ENCODE measurements at places on chromosomes 6 and 20. TPM values are rescaled to one million over a fixed set of nuclear protein-coding genes. Genes with fewer than 3 reads are reported as not detected.

Gene CAGE1
- total RNA-seq = not detected

Gene SLC2A10
- total RNA-seq = 49.0 TPM

Gene VIP
- total RNA-seq = not detected

Gene ADGRB3
- total RNA-seq = 10.1 TPM

- DNase-seq = no peak
- no peak within 1 kb of the TSS for H3K27ac ChIP-seq
- no peaks in the 10 kb centered on the region for H3K4me1 ChIP-seq
- H3K4me3 ChIP-seq = no peak within 1 kb of the TSS
- H3K36me3 ChIP-seq = no peaks in the 10 kb centered on the region
Measured at GRCh38 chr20:13990465-13990864, at the start of gene SEL1L2. Gene SEL1L2, minus strand, starts transcription at chr20:13990614. Its CDS starts 80 bp downstream, at chr20:13990534.

- no peaks in the 10 kb centered on the region for H3K27me3 ChIP-seq
- no peak overlapping the region for H3K27ac ChIP-seq
- H3K36me3 ChIP-seq = peaks cover 7% of the 10 kb centered on the region
- DNase-seq = no peak
- H3K4me3 ChIP-seq = no peak overlapping the region
Measured at GRCh38 chr20:32333988-32334885, 23.9 kb upstream of the ASXL1 start.

GRCh38 chr6:155389130-155389529 is 66.5 kb downstream of the NOX3 start:
- no peaks in the 10 kb centered on the region for H3K27me3 ChIP-seq
- H3K36me3 ChIP-seq = no peaks in the 10 kb centered on the region
- H3K4me1 ChIP-seq = no peaks in the 10 kb centered on the region
- no peak overlapping the region for H3K27ac ChIP-seq

DNA sequence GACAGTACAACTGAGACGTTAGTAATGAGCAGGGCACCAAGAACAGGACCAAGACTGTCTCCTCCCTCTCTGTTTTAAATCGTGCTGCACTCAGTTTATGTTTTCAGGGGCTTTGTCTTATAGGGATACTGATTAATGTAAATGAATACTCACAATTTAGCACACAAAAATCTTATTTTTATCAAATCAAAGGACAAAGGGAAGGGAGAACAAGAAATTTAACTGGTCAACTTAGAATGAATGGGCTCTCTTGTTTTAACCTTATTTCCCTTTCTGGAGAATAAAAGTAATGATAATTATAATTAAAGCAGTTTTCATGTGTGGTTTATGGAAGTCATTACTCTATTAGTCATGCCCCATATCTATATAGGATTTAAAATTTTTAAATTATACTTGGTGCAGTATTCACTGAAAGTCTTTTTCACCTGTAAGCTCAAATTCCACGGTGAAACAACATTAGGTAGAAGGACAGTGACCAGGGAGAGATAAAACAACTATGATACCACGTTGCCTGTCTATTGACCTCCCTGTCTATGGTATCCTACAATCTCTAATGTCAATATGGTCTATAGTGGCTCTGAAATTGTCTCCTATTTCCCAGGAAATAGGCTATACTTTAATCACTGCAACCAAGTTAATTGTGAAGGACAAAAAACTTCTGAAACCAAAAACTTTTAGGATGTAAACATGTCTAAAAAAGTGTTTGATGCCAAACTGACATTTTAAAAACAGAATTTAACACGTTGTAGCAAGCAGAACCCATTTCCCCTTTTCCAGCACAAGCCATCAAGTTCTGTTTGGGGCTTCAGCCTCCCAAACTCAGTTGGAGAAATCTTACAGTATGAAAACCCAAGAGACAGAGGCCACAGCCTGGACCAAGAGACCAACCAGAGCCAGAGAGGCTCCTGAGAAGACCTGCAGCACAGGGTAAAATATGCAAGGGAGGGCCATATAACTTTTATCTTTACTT is 15.0 kb downstream of the ELOVL5 start:
- no peak for DNase-seq
- H3K36me3 ChIP-seq = no peaks in the 10 kb centered on the region
- H3K27me3 ChIP-seq = no peaks in the 10 kb centered on the region
- H3K4me3 ChIP-seq = no peak overlapping the region

DNA sequence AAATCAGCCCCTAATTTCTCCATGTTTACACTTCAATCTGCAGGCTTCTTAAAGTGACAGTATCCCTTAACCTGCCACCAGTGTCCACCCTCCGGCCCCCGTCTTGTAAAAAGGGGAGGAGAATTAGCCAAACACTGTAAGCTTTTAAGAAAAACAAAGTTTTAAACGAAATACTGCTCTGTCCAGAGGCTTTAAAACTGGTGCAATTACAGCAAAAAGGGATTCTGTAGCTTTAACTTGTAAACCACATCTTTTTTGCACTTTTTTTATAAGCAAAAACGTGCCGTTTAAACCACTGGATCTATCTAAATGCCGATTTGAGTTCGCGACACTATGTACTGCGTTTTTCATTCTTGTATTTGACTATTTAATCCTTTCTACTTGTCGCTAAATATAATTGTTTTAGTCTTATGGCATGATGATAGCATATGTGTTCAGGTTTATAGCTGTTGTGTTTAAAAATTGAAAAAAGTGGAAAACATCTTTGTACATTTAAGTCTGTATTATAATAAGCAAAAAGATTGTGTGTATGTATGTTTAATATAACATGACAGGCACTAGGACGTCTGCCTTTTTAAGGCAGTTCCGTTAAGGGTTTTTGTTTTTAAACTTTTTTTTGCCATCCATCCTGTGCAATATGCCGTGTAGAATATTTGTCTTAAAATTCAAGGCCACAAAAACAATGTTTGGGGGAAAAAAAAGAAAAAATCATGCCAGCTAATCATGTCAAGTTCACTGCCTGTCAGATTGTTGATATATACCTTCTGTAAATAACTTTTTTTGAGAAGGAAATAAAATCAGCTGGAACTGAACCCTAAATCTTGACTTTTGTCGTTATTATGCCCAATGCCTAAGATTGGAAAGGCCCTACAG is 4.5 kb downstream of the SOX4 start:
- H3K4me1 ChIP-seq = peaks cover 2% of the 10 kb centered on the region
- peak overlapping the region; percentile 95 for H3K4me3 ChIP-seq
- no peaks in the 10 kb centered on the region for H3K27me3 ChIP-seq
- no peaks in the 10 kb centered on the region for H3K36me3 ChIP-seq
- DNase-seq = no peak
